ENCODE measurements at places on chromosomes 2 and 18.

- peak; percentile 78 for DNase-seq
These were observed 60.6 kb downstream of the SLC16A14 start for GRCh38 chr2:230007931-230008707.

GRCh38 chr2:108978709-108979111, 10.3 kb downstream of the EDAR start:
- no peak for DNase-seq

DNA sequence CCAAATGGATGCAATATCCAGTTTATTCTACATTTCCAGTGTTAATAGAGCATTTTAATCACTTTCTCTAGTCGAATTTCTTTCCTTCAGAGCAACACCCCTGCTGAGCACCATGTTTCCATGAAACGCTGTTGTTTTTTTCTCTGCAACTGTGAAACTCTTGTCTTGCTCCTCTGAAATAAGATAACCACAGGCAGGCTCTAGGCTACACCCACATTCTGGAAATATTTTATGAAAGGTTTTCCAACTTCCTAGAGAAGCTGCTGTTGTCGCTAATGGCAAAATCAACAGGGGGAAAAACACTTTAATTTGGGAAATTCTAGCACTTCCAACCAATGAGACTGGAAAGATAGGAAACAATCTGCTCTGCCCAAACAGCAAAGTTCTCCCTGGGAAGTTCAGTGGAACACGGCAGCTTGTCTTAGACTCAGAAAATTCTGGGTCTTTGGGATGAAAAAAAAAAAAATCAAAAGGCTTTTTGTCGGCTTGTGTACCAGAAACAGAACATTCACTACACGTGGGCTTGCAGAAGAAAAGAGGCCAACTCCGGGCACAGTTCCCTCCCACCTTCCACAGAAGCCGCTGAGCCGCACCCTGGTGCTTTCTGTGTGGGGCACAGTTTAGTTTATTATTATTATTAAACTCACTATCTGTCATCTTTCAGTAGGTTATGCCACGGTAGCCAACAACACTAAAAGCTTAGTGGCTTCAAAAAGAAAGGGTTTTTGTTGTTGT, 98.7 kb downstream of the MMADHC start:
- DNase-seq = no peak

GRCh38 chr2:127188797-127189196, 31.3 kb downstream of the CYP27C1 start:
- DNase-seq = no peak

DNA sequence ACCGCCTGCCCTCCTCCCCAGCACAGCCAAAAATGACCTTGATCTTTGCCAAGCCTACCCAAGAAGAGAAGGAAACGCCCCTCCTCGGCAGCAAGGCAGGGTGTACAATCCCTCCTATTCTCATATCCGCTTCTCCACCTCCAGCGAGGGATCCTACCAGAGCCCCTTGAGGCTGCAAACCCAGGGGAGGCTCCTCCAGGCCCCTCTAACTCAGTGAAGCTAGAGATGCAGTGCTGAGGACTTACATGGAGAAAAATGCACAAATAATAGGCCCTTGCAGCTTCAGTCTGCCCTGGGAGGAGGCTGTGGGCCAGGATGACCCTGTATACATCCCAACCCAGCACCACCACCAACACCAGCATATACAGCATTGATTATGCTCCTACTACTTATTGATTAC, 46.9 kb upstream of the POMC start:
- no peak for DNase-seq
